ENCODE measurements at places on chromosomes 1 and 21.

DNA sequence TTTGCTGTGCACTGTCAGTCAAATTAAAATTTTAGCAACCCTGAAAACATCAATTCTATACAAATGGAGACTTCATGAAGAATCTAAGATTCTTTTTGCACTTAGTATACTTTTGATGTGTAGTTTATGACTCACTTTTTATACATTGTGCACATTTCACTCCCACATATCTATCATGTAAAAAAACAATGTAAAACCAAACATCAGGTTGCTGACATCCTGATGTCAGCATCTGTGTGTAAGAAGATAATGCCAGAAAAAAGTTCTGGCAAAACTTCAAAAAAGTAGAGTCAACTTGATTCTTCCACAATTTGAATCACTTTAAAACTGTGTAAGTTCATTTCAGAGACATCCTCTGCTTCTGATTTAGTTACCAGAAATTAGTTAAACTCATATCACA, 115.7 kb downstream of the CENPF start:
- H3K27me3 ChIP-seq, result no peaks in the 10 kb centered on the region
- H3K36me3 ChIP-seq, result no peaks in the 10 kb centered on the region
- peaks cover 18% of the 10 kb centered on the region for H3K4me1 ChIP-seq
- no peak for DNase-seq

DNA sequence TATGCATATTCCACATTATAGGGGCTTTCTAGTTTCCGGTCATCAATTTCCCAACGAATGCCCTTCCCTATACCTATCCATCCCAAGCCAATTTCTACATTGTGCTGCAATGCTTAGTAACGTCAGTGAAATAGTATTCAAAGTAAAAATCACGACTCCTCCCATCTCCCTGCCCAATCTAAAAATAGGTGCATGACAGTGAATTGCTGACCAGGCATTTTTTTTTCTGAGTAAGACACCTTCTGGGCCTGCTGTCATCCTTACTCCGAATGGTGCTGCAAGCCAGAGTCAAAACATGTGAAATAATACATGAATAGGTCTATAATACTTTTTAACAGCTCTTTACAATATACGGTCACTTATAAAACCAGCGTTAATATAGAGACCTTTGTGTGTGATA, 120.2 kb downstream of the GREM2 start:
- H3K27me3 ChIP-seq, result peaks cover 20% of the 10 kb centered on the region
- H3K4me1 ChIP-seq, result peaks cover 3% of the 10 kb centered on the region
- DNase-seq, result no peak
- H3K4me3 ChIP-seq, result peak overlapping the region; percentile 1
- no peaks in the 10 kb centered on the region for H3K36me3 ChIP-seq

- no peaks in the 10 kb centered on the region for H3K36me3 ChIP-seq
- H3K4me1 ChIP-seq, result peaks cover 33% of the 10 kb centered on the region
- H3K4me3 ChIP-seq, result no peak overlapping the region
- DNase-seq, result no peak
- peak overlapping the region; percentile 59 for H3K27ac ChIP-seq
Measured at GRCh38 chr1:162389021-162389818, 7.7 kb downstream of the C1orf226 start.

- no peak for DNase-seq
- peaks cover 4% of the 10 kb centered on the region for H3K4me1 ChIP-seq
- H3K4me3 ChIP-seq, result no peak overlapping the region
- no peaks in the 10 kb centered on the region for H3K27me3 ChIP-seq
- no peaks in the 10 kb centered on the region for H3K36me3 ChIP-seq
- H3K27ac ChIP-seq, result no peak overlapping the region
Measured at GRCh38 chr21:26813426-26813998, 31.7 kb downstream of the ADAMTS1 start.

- H3K36me3 ChIP-seq, result peaks cover 29% of the 10 kb centered on the region
- DNase-seq, result no peak
- no peaks in the 10 kb centered on the region for H3K27me3 ChIP-seq
- H3K27ac ChIP-seq, result peak overlapping the region; percentile 98
Measured at GRCh38 chr1:23020706-23021405, 1.6 kb downstream of the KDM1A start.

DNA sequence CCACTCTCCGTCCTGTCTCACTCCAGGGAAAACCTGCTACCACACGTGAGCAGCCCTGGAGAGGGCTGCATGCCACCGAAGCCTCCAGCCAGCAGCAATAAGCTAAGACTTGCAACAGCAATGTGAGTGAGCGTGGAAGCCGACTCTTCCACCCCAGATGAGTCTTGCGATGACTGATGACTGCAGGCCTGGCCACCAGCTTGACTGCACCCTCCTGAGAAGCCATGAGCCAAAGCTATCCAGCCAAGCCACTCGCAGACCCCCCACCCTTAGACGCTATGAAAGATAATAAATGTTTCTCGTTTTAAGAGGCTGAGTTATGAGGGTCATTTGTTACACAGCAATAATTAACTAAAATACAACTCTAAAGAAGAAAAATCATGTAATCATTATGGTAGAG, 118.6 kb upstream of the GALNT2 start:
- DNase-seq, result no peak
- no peaks in the 10 kb centered on the region for H3K4me1 ChIP-seq
- H3K27me3 ChIP-seq, result no peaks in the 10 kb centered on the region
- no peak overlapping the region for H3K4me3 ChIP-seq
- no peaks in the 10 kb centered on the region for H3K36me3 ChIP-seq

DNA sequence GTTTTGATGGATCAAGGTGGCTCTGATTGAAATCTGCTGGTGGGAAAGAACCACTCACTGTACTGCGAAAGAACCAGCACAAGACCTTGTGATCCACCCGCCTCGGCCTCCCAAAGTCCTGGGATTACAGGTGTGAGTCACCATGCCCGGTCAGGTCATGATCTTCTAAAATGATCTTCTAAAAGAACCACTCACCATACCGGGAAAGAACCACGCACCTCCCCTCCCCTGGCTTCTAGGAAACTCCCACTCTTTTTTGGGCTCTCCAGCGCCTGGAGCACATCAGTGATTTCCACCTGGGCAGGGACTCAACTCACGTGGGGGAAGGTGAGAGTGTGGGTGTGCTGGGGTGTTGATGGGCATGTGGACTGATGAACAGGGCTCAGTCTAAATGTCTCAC, 7.9 kb upstream of the RAB7B start:
- H3K4me3 ChIP-seq, result no peak overlapping the region
- DNase-seq, result no peak
- H3K27ac ChIP-seq, result no peak overlapping the region
- peaks cover 8% of the 10 kb centered on the region for H3K4me1 ChIP-seq

GRCh38 chr1:1540818-1541628, 599 bp upstream of the TMEM240 start:
- no peak for DNase-seq
- peak overlapping the region; percentile 83 for H3K4me3 ChIP-seq
- peaks cover 7% of the 10 kb centered on the region for H3K36me3 ChIP-seq
- H3K27ac ChIP-seq, result peak overlapping the region; percentile 27

All from neural crest cell (in vitro differentiated cells).